ENCODE measurements at places on chromosomes 12 and 14. TPM values are rescaled to one million over a fixed set of nuclear protein-coding genes. Genes with fewer than 3 reads are reported as not detected.

- H3K27ac ChIP-seq, result no peak overlapping the region
- no peak overlapping the region for H3K4me3 ChIP-seq
- H3K27me3 ChIP-seq, result no peaks in the 10 kb centered on the region
These were observed 12.6 kb upstream of the CD69 start for GRCh38 chr12:9773216-9773877.

DNA sequence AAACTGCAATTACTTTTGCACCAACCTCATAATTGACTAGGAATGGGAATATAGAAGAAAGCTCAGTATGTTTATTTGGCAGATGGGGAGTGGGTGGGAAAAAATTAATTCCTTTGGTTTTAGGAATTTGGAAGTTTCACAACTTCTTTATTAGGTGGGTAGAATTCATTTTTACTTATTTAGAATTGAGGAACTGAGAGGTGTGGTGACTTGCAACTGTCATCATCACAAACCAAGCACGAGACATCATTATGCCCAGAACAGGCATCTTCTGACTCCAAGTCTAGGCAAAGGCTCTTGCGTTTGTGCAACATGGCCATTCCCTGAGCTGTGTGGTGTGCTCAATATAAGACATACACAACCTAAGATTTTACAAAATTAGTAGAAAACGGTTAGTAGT, 380.0 kb downstream of the ATP23 start:
- DNase-seq, result no peak
- no peaks in the 10 kb centered on the region for H3K36me3 ChIP-seq
- H3K4me3 ChIP-seq, result no peak overlapping the region
- no peak overlapping the region for H3K27ac ChIP-seq

DNA sequence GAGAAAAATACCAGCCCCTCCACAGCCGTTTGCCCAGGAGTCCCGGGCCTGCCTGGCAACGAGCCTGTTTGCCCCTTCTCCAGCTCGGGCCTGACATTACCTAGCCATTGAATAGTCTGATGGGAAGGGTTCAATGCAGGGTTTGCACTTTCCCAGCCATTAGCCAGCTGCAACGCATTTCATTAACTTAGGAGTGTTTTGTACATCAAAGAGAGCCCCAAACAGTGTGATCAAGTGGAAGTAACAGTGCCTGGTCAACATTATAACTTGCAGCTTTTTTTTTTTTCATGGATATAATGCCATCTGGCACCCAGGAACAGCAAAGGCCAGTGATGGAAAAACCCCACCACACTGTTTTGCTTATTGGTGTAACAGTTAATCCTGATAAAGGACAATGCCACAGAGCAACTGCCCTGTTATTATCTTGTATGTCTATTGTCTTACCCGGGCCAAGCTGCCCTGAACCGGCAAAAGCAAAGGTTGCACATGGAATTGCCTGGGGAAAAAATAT, 38.0 kb downstream of the BTG1 start:
- no peaks in the 10 kb centered on the region for H3K27me3 ChIP-seq
- no peak overlapping the region for H3K4me3 ChIP-seq

GRCh38 chr12:15580431-15580830, 208.8 kb downstream of the EPS8 start:
- no peak for DNase-seq
- no peak overlapping the region for H3K4me3 ChIP-seq
- H3K36me3 ChIP-seq, result no peaks in the 10 kb centered on the region
- no peaks in the 10 kb centered on the region for H3K27me3 ChIP-seq
- H3K27ac ChIP-seq, result no peak overlapping the region

- no peaks in the 10 kb centered on the region for H3K4me1 ChIP-seq
- H3K27ac ChIP-seq, result no peak overlapping the region
- no peaks in the 10 kb centered on the region for H3K27me3 ChIP-seq
These were observed 228.7 kb downstream of the NUAK1 start for GRCh38 chr12:105910030-105910429.

- H3K4me3 ChIP-seq, result no peak overlapping the region
- no peak for DNase-seq
- H3K27ac ChIP-seq, result no peak overlapping the region
- H3K27me3 ChIP-seq, result no peaks in the 10 kb centered on the region
- peaks cover 3% of the 10 kb centered on the region for H3K36me3 ChIP-seq
- no peaks in the 10 kb centered on the region for H3K4me1 ChIP-seq
These were observed 9.2 kb downstream of the PSMC6 start for GRCh38 chr14:52716155-52716554.

DNA sequence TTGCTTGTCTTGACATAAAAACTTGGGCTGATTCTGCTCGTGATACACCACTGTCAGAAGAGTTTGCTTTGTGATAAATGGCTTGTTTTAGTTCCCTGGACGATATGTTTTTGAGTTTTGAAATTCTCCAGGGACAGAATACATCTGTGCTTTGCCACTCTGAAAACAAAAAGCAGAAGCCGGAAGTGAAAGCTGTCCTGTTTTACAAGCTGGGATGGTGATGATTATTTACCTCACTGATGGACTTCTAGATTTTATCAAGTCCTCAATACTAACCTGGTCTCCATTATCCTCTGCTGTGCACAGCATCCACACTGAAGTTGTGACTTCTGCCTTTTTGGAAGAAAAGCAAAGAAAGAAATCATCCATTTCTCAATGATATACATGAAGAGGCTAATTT, 251.6 kb downstream of the TRHDE start:
- H3K27ac ChIP-seq, result no peak overlapping the region
- no peak overlapping the region for H3K4me3 ChIP-seq
- H3K27me3 ChIP-seq, result no peaks in the 10 kb centered on the region
- no peaks in the 10 kb centered on the region for H3K4me1 ChIP-seq
- no peaks in the 10 kb centered on the region for H3K36me3 ChIP-seq
- DNase-seq, result no peak

- H3K4me3 ChIP-seq, result no peak overlapping the region
- H3K27ac ChIP-seq, result no peak overlapping the region
- no peaks in the 10 kb centered on the region for H3K4me1 ChIP-seq
- DNase-seq, result no peak
- no peaks in the 10 kb centered on the region for H3K27me3 ChIP-seq
These were observed 282.8 kb downstream of the CEP128 start for GRCh38 chr14:80658733-80659132.

GRCh38 chr14:87323191-87323590, 669.8 kb downstream of the GALC start:
- no peaks in the 10 kb centered on the region for H3K4me1 ChIP-seq
- H3K4me3 ChIP-seq, result no peak overlapping the region
- DNase-seq, result no peak
- no peaks in the 10 kb centered on the region for H3K27me3 ChIP-seq
- no peak overlapping the region for H3K27ac ChIP-seq
- no peaks in the 10 kb centered on the region for H3K36me3 ChIP-seq

- no peak for DNase-seq
- H3K4me1 ChIP-seq, result no peaks in the 10 kb centered on the region
- H3K36me3 ChIP-seq, result no peaks in the 10 kb centered on the region
- no peak overlapping the region for H3K27ac ChIP-seq
- H3K27me3 ChIP-seq, result no peaks in the 10 kb centered on the region
These were observed 5.1 kb downstream of the C12orf56 start for GRCh38 chr12:64385468-64385867.

DNA sequence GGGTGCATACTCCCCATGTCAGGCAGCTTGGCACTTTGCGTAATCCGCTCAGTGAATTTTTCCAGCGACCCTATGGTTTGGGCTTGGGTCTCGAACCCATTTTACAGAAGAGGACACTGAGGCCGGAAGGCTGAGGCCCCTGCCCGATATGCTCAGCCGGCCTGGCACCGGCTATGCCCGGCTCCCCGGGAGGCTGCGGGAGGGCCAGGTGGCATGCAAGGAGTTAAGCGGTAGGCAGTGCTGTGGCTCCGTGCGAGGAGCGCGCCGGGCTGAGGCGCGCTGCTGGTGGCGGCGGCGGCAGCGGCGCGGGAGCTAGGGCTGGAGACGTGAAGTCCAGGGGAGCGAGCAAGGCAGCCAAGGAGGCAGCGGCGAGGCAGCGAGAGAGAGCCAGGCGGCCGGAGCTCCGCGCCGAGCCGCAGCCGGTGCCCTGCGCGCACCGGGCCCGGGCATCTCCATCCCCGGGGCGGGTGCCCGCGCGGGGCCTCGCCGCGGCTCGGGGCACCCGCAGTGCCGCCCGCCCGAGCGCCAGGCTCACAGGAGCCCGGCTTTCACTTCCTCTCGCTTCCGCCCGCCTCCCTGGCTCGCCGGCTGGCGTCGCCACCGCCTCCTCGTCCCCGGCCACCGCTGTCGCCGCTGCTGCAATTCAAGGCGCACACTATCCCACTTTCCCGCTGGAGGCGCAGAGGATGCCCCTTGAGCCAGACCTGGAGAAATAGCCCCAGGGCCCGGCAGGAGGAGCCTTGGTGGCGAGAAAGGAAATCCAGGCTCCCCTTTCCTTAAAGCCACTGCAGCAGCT, at the start of gene WSCD2:
Gene WSCD2, plus strand, starts transcription at position 272 of the 796 bp plus-strand sequence. CDS start 66,545 bp downstream, outside the sequence.
- no peak for DNase-seq
- no peak within 1 kb of the TSS for H3K27ac ChIP-seq
- H3K36me3 ChIP-seq, result no peaks in the 10 kb centered on the region
- no peak within 1 kb of the TSS for H3K4me3 ChIP-seq
- H3K27me3 ChIP-seq, result peaks cover 4% of the 10 kb centered on the region

GRCh38 chr12:111444314-111444924, 38.7 kb downstream of the SH2B3 start:
- H3K4me1 ChIP-seq, result peaks cover 91% of the 10 kb centered on the region
- H3K4me3 ChIP-seq, result peak overlapping the region; percentile 59
- no peaks in the 10 kb centered on the region for H3K27me3 ChIP-seq
- H3K27ac ChIP-seq, result peak overlapping the region; percentile 95
- H3K36me3 ChIP-seq, result peaks cover 58% of the 10 kb centered on the region

DNA sequence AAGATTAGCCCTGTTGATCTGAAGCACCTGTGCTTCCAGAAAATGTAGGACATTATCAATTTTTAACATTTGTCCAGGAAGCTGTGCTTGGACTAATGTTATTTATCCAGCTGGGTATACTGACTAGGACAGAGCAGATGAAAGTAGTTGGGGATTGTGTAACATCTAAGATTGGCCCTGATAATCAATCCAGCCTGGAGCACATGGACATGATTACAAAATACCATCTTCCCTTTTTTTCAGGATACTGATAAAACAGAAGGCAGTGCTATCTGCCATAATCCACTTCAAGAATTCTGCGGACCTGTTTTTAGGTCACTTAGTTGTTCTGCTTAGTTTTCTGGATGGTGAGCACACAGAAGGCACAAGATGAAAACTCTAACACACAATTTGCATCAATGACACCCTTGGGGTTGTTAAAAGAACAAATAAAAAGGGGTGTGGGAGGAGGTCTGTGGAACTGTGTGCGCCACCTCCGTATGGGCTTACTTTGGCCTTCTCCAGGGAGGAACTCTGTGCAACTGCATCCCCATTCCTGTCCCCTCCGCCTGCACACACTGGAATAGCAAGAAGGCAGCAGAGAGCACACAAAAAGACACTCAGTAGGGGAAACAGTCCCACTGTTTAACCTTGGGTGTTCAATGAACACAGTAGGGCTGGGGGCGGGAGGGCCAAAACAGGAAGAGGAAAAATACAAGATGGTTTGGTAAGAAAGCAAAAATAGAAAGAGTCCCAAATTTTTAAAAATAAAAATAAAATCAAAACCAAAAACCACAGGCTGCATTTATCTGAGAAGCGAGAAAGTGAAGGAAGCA, 31.1 kb upstream of the DUSP6 start:
- no peaks in the 10 kb centered on the region for H3K4me1 ChIP-seq
- DNase-seq, result no peak
- H3K4me3 ChIP-seq, result no peak overlapping the region
- no peaks in the 10 kb centered on the region for H3K27me3 ChIP-seq

DNA sequence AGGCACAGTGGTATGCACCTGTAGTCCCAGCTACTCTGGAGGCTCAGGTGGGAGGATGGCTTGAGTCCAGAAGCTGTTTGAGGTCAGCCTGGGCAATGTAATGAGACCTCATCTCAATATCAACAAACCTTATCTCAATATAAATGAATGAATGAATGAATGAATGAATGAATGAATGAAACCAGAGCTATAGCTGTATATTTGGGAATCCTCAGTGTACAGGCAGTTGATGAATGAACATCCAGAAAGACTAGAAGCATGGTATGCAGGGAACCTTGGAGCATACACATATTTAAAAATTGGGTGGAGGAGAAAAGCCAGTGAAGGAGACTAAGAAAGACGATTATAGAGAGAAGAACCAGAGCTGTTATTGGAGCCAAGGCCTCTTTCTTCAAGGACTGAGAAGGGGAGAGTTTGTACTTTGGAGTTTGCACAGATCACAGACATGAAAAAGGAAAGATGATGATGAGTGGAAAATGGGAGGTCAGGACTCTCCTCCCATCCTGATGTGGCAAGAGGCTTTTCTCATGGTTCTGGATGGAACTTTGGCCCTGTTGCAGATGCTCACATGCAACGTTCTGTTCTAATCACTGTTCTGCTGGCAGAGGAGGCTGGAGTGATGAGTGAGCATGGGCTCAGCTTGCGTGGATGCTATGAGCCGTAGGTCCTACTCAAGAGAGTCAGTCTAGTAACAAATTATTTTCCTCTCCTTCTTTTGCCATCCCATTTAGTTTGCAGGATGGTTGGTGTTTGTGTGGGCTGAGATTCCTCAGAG, 114.4 kb downstream of the PRKCH start:
- no peak overlapping the region for H3K4me3 ChIP-seq
- H3K27ac ChIP-seq, result no peak overlapping the region
- DNase-seq, result no peak
- no peaks in the 10 kb centered on the region for H3K36me3 ChIP-seq
- H3K27me3 ChIP-seq, result no peaks in the 10 kb centered on the region
- peaks cover 26% of the 10 kb centered on the region for H3K4me1 ChIP-seq

DNA sequence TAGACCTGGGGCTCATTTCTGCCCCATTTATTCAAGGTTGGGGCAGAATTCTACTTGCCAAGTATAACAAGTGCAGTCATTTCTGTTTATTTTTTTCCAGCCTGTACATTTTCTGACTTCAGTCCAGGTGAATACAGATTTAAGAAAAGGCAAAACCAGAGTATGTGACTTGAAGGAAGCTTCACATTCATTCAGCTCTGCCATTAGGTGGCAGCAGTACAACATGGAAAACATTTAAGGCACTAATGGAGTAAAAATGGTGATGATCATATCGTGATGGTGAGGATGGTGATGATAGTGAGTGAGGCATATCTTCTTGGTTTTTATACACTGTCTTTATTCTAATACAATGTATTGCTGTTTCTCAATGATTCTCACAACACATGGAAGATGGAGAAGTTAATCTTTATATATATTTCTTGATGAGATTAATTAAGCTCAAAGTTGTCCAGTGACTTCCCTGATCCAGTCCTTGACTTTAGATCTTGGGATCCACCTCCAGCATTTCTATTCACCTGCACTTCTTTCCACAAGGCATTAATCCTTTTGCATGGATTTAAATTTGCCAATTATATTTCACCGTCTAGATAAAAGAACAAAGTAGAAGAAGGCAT, 176.7 kb upstream of the SEL1L start:
- H3K4me1 ChIP-seq, result no peaks in the 10 kb centered on the region
- no peak overlapping the region for H3K27ac ChIP-seq
- H3K36me3 ChIP-seq, result no peaks in the 10 kb centered on the region

- no peaks in the 10 kb centered on the region for H3K36me3 ChIP-seq
- no peak for DNase-seq
- H3K4me3 ChIP-seq, result no peak overlapping the region
These were observed 117.8 kb downstream of the DUSP6 start for GRCh38 chr12:89234324-89235114.

The ANKRD13A gene
- total RNA-seq, result 78.8 TPM

The KCNC2 gene
- not detected for total RNA-seq

The NINJ2 gene
- total RNA-seq, result 14.8 TPM

The RASSF8 gene
- total RNA-seq, result not detected

The B4GALNT1 gene
- 0.38 TPM for total RNA-seq
